ENCODE measurements at places on chromosomes 2 and 18. TPM values are rescaled to one million over a fixed set of nuclear protein-coding genes. Genes with fewer than 3 reads are reported as not detected.

The COLEC12 gene
- total RNA-seq: 9.9 TPM

DNA sequence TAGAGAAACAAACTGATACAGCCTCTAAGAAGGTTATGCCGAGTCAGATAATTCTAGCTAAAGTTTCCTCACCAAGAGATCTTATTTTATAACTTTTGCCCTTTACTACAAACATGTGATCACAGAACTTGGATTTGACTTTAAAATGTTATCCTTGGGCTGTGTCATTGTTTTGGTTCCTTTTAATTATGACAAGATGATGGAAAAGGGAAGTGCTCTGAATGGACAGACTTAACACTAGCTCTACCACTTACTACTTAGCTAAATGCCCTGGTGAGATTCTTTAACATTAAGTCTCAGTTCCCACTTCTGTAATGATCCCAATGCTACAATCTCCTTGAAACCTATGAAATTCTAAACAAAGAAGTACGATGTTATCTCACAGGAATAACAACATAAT lies 69.9 kb downstream of the RTTN start:
- DNase-seq: no peak

GRCh38 chr2:70520825-70521224 lies 32.8 kb downstream of the TGFA start:
- no peak for DNase-seq

- no peak for DNase-seq
Measured at GRCh38 chr2:163291790-163292189, 444.0 kb downstream of the FIGN start.

GRCh38 chr2:152740743-152741328 lies 22.4 kb downstream of the ARL6IP6 start:
- DNase-seq: no peak

DNA sequence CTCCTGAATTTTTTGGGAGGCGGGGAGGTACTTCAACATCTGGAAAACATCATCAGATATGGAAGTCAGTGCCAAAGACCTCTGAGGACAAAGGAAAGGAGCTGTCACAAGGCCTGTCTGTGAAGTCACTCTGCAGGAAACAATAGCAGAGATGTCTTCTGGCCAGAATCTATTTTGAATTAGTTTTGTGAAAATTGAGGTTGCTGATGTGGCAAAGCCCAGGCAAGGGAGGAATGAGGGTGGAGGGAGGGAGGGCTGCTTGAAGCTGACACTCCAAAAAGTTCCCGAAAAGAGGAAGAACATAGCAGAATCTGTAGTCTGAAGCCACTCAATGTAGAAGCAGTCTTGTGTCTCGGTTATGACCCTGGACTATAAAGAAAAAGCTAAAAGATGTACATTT lies 151.1 kb upstream of the LHCGR start:
- no peak for DNase-seq

DNA sequence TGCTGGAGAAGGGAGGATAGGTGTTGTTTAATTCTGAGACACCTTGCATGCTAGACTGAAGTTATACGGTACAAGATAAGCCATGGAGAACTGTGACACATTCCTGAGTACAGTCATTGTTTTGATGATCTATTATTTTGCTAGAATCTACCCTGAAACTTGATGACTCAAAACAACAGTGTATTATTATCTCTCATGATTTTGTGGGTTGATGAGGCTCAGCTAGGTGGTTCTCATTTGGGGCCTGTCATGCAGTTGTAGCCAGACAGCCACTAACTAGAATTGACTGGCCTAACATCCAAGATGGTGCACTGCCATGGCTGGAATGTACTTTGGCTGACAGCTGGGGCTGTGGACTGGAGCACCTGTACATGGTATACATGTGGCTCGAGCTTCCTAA lies 5.4 kb upstream of the IL1R1 start:
- DNase-seq: no peak

GRCh38 chr2:190563109-190563508 lies 28.6 kb upstream of the NEMP2 start:
- DNase-seq: no peak

DNA sequence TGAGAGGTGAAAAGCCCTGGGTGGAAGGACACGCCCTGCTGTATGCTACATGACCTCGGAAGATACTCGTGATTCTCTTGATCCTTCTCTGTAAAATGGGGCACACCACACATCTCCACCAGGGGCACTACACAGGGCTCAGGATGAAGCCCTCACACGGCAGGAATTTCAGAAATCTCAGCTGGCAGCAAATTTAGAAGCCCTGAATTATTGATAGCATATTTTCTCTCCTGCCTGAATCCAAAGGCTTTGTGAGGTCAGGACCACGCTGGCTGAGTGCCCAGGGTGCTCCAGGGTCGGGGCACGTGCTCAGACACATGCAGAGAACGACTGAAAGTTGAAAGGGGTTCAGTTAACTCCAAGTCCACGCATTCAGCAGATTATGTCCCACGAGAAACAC lies 42.1 kb upstream of the GALR1 start:
- DNase-seq: peak; percentile 74

DNA sequence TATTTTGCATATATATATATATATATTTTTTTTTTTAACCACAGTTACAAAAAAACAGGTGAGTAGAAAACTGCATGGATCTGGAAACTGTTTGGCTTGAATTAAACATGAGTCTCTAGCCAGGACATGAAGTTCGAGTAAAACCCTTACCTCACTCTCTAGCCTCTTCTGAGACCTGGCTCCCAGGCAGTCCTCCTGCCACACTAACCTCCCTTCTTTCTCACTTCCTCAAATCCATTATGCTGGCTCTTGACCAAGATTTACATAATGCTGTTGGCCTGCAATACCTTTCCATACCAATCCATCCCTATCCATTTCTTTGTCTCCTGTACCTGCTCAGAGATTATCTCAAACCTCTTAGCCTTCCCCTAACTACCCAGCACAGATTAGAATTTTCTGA lies 34.0 kb downstream of the PIGN start:
- DNase-seq: no peak

GRCh38 chr2:120735746-120736170 lies at the start of gene GLI2:
GLI2 (plus strand) TSS chr2:120735868; CDS start chr2:120797321, 61,453 bp downstream.
- DNase-seq: peak; percentile 85

- DNase-seq: no peak
Measured at GRCh38 chr18:78596794-78597345, 382.7 kb upstream of the SALL3 start.

Measured in Right ventricle myocardium inferior (tissue), 1 donor.